Nucleus accumbens (tissue), 56 donors: ENCODE measurements at places on chromosomes 1 and 21.

- DNase-seq = no peak
These were observed 41.4 kb downstream of the ANP32E start for GRCh38 chr1:150194381-150195031.

DNA sequence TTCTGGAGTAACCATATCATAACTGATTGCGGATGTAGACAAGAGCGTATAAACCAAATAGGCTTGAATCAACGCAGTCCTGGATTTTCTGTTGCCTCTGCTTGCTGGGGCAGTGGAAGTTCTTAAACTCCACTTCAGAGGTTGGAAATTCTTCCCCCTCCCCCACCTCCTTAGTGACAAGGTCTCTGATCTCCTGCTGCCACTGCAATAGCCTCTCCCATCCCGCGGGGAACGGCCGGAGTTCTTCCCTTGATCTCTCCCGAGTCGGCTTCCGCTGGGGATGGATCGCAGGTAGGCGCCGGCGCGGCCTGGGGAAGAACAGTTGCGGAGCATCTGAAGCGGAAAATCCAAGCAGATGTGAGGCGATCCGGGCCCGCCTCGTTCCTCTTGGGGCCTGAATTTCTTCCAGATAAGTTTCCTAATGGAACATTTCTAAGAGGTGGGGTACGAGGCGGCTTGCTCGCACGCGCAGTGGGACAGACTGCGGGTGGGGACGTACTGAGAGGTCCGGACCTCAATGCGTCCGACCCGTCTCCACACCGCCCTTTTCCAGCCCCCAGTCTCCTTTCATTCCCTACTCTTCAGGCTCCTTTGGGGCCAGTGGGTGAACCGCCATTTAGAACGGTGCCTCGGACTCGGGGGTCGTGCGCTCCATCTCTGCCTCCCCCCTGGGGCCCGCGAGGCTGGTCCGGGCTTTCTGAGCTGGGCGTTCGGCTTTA is 3.1 kb upstream of the SIM2 start:
- no peak for DNase-seq

DNA sequence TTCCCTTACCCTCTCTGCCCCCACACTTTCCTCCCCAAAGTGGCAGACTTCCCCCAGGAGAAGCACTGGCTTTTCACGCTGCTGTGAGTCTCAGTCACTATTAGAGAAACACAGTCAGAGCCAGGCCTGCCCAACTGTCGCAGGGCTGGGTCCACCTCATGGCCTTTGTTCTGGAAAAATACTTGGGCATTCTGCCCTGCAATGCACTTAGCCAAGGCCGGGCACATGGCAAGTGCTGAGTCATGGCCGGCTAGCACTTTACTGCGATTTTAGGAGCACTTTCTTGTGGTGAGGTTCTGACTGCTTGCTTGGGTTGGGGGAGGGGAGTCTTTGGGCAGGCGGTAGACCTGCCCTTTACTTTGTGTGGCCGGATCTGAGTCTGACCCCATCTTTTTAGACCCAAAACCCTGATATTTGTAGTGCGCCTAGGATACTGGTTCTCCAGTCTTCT is 7.7 kb downstream of the EPHX1 start:
- DNase-seq = peak; percentile 58

DNA sequence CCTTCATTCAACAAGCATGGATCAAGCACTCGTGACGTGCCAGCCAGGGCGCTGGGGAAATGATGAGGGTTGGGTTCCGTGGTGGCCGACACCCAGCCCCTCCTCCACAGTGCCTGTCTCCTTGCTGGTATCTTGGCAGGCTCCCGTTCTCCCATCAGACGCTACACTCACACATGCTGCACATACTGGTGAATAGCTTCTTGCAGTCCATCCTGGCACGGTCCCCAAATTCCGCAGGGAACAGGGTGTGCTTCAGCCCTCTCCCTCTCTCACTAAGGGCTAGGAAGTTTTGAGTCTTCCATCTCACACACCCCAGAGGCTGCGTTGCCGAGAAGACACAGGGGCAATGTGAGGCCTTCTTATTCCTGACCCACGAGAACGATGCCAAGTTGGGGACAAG is 10.1 kb upstream of the MEF2D start:
- peak; percentile 71 for DNase-seq

DNA sequence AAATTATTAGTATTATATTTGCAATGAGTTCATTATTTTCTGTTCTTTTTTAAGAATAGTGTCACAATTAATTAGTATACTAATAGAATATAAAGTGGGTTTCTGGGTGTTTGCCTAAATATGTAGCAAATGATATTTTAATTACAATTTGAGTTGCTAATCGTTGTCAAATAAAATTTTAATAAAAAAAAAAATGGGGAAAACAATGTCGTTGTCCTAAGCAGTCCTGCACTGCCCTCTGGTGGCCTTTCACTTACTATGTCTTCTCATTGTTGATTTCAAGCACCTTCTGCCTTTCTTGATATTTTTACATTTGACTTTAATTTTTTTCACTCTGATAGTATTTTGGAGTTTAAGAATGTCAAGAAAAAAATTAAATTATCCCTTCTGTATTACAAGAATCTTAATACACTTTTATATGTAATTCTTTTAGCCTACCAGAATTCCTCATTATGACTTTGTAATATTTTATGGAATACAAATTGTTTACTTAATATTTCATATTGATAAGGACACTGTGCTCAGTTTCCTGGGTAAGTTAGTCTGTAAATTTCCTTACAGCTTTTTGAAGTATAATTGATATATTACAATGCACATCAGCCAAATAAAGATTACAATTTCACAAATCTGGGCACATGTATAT is 104.5 kb upstream of the FMN2 start:
- no peak for DNase-seq

DNA sequence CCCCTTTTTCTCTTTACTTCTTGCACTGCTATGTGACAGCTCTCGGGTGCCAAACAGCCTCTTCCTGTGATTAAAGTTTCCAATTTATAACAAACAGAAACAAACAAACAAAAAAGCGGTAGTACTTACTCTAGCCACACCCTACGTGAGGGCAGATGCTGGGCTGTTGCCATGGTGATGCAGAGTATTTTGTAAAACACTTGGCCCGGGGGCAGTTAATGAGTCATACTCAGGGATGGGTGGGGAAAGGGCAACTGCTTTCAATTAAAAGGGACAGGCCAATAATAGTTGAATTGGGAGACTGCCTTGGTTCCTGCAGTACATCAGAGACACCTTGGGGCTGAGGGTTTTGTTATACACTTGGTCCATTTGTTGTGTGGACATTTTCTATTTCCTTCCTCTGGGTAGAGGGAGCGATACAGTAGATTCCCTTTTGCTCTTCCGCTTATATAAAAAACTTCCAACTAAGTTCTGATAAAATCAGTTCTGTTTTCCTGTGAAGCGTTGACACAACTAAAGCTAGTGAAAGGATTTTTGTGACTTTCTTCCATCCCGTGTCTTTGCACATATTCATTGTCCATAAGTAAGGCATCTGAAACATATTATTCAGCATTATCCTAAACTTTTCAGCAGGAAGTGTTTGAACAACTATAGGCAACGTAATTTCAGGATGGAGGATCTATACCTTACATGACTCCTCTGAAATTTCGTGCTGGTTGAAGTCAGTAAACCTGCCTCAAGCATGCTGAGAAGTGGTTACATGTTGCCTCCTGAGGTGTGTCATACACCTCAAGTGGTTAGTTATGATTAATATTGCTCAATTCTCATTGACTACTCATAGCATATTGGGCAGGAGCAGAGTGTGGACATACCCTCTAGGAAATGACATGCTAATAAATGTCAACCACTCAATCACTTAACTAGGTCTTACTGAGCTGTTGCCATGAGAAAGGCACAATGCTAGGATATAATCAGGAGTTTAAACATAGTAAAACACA is 36.7 kb upstream of the THEM4 start:
- DNase-seq = no peak

DNA sequence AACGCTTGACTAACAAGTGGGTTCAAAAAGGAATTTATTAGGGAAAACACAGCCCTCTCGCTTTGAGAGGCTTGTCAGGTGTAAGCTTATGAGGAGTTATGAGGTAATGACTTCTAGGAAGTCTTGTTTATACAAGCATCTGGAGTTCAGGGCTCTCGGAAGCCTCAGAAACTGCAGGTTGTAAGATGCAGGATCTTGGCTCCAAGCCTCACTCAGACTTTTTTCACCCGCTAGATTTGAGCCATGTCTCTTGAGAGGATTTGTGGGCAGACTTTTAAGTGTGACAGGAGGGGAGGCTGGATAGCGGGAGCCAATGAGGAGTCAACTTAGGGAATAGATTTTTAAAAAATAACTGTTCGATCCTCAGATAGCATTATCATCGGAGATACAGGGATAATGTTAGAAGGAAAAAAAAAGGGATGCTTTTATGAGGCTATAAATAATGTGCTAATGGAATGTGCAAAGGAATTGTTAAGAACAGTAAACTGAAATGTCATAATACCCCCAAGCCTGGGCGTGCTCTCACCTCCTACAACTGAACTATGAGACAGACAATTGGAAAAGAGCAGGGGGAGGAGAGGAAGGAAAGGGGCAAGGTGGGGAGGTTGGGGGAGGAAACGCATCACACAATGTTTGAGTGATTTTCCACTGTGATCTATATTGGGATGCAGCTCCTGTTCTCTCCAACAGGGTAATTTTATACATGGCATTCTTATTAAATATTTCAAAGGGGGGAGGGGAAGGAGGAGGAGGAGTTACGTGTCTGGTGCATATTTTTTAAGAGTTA is 107.4 kb upstream of the ESRRG start:
- DNase-seq = peak; percentile 18

DNA sequence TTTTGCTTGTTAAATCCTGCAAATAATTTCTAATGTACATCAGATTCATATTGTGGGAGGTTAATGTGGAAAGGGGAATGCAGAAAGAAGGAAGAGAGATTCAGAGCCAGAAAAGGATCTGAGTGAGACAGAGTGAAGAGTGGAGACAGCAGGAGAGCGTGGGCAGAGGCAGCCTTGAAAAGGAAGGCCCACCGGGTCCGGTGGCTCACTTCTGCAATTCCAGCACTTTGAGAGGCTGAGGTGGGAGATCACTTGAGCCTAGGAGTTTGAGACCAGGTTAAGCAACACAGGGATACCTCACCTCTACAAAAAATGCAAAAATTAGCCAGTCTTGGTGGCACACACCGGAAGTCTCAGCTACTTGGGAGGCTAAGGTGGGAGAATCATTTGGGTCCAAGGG is 222.0 kb upstream of the RAB4A start:
- no peak for DNase-seq

DNA sequence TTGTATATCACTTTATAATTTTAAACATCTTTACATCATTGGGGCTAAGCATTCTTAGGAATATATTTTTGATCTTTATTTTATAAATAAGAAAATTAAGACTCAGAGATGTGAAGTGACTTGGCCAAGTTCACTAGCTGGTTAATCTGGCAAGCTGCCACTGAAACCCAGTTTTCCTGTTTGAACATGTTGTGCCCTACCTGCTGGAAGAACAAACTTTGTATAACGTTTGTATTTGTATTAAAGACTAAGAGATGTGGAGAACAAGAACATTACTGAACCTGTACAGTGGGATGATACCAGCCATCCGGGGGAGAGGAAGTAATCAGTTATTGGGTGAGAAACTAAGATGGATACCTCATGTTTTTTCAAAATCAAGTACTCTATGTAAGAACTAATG is 77.2 kb upstream of the SIPA1L2 start:
- DNase-seq = no peak

- no peak for DNase-seq
These were observed 13.7 kb upstream of the GUCA2A start for GRCh38 chr1:42178249-42178648.

- no peak for DNase-seq
These were observed 76.3 kb downstream of the LRRC53 start for GRCh38 chr1:74436078-74436477.

DNA sequence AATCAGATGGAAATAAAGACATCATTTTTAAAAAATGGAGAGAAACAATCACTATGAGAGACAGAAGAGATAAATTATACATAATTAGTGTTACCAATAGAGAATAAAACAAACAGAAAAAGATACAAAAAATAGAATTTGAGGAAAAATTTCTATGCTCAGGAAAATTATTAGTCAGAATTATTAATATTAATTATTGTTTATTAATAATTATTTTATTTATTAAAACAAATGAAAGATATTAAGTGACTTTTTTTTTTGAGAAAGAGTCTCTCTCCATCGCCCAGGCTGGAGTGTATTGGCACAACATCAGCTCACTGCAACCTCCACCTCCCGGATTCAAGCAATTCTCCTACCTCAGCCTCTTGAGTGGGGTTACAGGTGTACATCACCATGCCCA is 299.8 kb upstream of the NR5A2 start:
- no peak for DNase-seq

DNA sequence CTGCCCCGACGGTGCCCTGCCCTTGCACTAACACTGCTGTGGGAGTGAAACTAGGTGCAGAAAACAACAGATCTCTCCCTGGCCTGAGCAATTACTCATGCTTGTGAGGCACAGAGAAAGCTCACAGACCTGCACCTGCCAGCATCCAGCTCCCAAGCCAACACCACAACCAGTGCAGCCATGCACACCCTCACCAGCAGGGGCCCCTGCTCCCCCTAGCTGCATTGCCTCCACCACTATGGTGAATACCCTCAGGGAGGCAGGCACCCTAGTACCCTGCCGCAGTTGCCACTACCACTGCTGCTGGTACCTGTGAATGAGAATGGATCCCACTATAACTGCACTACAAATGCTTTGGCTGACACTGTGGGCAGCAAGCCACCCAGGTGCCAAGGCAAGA is 7.1 kb upstream of the DIRAS3 start:
- no peak for DNase-seq

DNA sequence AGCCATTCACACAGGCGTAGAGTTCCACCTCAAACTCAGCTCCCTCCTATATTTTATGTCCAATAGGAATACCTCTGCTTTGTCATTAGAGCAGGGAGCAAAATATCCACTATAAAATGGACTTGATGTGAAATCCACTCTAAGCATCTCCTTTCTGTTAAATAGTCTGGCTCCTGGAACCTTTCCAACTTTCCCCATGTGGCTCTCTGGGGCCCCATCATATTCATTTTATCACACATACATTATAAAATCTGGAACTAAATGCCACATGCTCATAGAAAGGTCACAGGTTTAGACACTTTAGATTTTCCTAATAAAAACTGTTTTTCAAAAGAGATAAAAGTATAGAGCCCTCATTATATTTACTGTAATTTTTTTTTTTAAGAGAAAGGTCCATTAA is 82.1 kb downstream of the PTPN14 start:
- no peak for DNase-seq

DNA sequence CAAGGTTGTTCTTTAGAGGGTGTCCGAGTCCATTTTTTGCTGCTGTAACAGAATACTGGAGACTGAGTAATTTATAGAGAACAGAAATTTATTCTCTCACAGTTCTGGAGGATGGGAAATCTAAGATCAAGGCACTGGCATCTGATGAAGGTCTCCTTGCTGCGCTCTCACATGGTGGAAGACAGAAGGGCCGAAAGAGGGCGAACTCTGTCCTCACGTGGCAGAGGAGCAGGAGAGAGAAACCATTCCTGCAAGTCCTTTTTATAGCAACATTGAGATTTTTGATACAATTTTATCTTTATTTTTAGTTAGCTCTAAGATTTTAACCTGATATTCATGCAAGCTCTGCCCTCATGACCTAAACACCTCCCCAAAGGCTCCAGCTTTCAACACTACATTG is 48.3 kb downstream of the ATG4C start:
- DNase-seq = no peak

- DNase-seq = no peak
These were observed 39.0 kb upstream of the SYNC start for GRCh38 chr1:32741413-32742198.

GRCh38 chr1:6233376-6233775 is 2.4 kb downstream of the ICMT start:
- DNase-seq = no peak

GRCh38 chr1:93715529-93716126 is 34.0 kb upstream of the BCAR3 start:
- DNase-seq = no peak
